ENCODE measurements at places on chromosomes 4 and X.

DNA sequence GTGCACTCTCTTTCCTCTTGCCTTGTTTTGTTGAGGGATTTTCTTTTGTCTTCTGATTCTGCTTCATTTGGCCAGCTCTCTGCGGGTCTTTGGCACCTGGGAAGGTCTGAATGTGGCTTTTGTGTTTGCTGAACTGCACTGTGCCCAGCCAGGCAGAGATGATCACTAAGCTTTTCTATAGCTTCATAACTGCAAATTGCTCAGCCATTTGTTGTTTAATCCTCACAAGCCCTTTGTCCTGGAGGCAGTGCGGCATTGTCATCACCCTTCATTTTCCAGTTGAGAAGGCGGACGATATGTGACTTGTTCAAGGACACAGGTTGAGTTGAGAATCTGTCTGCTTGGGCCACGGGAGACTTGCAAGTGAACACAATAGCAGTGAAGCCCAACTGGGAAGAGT, 46.0 kb upstream of the SFRP2 start:
- DNase-seq = no peak

GRCh38 chrX:78116766-78117165, 12.7 kb downstream of the PGK1 start:
- DNase-seq = no peak

DNA sequence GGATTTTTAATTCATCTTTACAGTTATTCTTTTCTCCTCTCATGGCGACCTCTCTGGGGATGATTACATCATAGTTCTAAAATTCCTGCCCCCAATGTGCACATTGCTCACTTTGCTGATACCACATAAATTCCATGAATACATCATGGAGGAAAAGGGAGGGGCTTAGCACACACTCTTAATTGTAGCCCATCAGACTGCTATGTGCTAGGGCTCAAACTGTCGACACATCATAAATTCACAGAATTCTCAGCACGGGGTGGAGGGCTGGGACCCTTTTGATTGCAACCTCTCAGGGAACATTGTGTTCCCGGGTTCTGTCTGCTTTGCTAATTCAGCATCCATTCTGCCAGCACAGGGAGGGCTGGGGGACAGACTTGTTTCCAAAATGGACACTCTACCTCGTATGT, 592.9 kb downstream of the BCOR start:
- DNase-seq = no peak

GRCh38 chr4:113553082-113553481, 208.5 kb downstream of the CAMK2D start:
- DNase-seq = no peak

DNA sequence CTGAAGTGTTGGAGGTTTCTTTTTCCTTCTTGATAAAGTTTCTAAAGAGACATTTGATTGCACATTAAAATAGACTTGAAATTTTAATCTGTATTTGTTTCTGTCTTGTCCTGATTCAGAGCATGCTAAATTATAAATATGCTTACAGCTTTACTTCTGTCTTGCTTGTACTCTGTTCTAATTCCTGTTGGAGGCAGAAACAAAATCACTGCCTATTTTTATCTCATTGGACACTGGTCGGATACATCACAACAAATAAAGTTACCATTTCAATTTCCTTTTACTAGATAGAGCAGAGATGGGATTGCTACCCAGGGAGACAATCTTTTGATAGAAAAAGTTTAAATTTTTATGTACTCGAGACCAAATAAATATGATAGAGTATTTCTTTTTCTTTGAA, 6.9 kb downstream of the ANK2 start:
- no peak for DNase-seq

DNA sequence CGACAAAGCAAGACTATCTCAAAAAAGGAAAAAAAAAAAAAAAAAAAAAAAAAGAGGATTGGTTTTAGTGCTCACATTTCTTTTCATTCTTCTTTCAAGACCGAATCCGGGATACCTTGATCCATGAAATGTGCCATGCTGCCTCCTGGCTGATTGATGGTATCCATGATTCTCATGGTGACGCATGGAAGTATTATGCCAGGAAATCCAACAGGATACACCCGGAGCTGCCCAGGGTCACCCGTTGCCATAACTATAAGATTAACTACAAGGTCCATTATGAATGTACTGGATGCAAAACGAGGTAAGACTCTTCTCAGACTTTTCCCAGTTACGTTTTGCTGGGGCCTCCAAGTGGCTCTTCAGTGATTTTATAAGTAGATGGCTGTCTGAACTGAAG, 6.1 kb downstream of the CXCR3 start:
- no peak for DNase-seq

- DNase-seq = no peak
Measured at GRCh38 chr4:41718907-41719306, 29.6 kb downstream of the PHOX2B start.

GRCh38 chrX:70505451-70505841, 60.8 kb downstream of the DLG3 start:
- DNase-seq = no peak

- DNase-seq = no peak
Measured at GRCh38 chr4:3671571-3672464, 94.4 kb upstream of the ADRA2C start.

DNA sequence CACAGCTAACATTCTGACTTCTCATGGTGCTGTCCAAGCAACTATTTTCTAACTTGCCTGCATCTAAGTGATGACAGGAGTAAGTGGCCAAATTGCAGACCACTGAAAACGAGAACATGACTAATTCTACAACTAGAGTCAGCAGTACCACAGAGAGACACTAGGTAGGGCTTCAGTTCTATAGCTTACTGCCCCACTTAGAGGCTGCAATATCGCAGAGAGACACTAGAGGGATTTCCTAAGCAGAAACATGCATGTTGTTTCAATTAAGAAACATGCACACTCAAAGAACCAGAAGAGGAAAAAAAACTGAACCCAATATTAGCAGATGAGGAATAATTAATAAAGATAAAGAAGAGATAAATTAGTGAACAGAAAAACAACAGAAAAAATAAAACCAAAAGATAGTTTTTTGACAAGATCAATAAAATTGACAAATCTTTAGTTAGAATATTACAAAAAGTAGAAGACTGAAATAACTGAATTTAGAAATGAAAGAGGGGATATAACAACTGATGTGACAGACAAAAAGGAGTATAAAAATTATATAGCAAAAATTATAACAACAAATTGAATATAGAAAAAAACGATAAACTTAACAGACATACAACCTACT, 100.8 kb downstream of the SPIN4 start:
- peak; percentile 37 for DNase-seq

- no peak for DNase-seq
Measured at GRCh38 chr4:99670409-99671073, 12.9 kb upstream of the C4orf54 start.

- no peak for DNase-seq
Measured at GRCh38 chr4:18859468-18859867, 837.9 kb upstream of the LCORL start.

GRCh38 chr4:155025762-155026457, 182.5 kb upstream of the NPY2R start:
- no peak for DNase-seq

DNA sequence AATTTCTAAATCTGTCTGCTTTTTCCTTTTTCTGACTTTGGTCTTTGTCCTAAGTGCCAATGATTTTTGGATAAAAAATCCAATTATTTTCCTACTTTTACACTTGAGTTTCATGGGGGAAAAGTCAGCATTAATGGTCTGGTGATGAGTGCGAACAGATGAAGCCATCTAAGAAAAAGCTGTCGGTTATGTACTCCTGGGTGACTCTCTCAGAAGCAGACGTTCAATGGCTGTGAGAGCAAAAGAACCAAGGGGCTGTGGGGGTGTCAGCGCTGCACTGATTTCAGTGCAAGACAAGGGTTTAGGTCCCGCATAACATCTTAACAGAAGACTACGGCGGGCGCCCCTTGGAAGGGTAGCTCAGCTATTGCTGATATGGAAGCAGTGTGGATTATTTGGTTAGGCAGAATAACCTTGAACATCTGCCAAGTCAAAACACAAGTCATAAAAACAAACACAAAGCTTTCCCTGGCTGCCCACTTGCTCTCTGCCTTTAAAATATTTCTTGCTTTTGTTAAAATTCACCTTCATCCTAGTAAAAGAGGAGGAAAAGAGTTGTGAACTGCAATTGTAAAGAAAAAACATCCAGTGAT, 240.5 kb downstream of the MAML3 start:
- no peak for DNase-seq

- no peak for DNase-seq
Measured at GRCh38 chr4:21569638-21570037, 378.9 kb downstream of the KCNIP4 start.

DNA sequence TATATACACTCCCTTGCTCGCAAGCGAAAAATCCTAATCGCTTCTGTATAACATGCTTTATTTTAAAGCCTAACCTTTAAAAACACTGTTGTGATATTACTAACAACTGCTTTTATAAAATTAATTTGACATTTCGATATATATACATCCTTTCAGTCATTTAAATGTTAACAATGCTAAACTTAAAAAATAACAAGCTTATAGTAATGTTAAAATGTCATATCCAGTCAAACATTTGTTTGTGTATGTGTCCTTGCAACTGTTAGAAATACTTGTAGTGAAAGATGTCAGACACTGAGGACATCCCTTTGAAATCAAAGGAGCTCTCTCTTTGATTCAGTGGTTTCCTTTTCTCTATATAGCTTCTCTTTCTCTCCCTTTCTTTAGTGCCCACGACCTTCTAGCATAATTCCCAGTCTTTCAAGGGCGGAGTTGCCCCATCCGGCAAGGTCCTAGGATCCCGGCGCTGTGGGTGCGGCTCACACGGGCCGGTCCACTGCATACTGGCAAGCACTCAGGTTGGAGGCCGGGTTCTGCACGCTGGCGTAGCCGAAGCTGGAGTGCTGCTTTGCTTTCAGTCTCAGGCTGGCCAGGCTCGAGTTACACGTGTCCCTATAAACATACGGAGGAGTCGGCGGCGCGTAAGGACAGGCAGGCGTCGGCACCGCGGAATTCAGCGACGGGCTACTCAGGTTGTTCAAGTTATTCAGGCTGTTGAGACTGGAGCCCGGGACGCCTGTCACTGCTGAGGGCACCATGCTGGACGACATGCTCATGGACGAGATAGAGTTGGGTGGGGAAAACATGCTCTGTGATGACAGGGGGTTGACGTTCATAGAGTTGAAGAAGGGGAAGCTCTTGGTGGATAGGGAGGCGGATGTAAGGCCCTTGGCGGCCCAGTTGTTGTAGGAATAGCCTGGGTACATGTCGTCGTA, 5.0 kb downstream of the PITX2 start:
- DNase-seq = no peak

GRCh38 chr4:104763554-104764222, 269.0 kb upstream of the CXXC4 start:
- DNase-seq = no peak

GRCh38 chr4:42167709-42168108, 15.3 kb upstream of the BEND4 start:
- DNase-seq = no peak

DNA sequence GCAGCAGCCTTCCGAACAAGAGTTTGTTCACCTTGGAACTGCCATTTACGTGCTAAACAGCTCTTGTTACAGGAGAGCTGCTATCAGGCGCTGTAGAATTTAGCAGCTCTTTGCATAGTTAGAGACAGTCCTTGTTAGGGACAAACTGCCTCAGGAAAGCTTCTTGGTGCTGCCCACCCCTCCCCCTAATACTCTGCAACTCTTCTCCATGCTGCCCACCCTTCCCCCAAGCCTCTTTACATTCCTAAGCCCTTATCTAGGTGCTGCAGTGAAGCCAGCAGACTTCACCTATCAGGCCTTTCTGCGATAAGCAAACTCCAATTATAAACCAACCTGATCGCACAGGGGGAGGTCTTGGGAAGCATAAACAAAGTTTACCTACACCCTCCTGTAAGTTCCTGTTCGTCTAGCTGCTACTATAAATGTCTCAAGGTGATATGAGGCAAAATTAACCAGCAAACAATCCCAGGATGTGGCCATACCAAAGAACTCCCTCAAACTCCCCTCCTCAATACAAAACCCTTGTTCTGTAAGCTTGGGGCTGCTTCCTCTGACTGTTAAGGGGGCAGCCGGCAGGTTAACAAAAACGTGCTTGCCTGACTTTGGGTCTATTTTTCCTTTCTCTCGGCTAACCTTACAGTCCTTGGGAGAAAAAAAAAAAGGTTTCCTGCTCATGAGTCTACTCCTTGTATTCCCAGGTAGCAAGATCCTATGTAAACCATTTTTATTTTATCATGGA, 74.0 kb upstream of the GC start:
- DNase-seq = no peak

GRCh38 chrX:155718972-155719586, 106.3 kb upstream of the TMLHE start:
- DNase-seq = no peak

GRCh38 chr4:33850371-33850902, 2393.9 kb downstream of the ARAP2 start:
- DNase-seq = no peak

DNA sequence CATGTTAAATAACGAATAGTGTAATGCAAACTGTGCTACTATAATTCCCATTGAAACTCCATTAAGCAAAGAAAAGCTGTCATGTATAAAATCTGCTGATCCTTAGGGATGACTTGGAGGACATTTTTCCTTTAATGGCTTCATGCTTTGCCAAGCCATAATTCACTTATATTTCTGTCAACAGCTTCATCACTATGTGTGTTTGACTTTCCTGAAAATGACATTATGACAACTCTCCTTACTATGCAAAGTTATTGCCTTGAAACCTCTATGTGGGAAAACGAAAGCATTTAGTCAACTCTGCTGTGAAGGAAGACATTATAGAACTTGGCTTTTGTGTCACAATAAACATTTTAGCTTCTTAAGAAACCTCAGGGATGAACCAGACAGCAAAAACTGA, 210.5 kb downstream of the GRXCR1 start:
- no peak for DNase-seq

- DNase-seq = no peak
Measured at GRCh38 chrX:130144509-130144908, 21.1 kb downstream of the AIFM1 start.

DNA sequence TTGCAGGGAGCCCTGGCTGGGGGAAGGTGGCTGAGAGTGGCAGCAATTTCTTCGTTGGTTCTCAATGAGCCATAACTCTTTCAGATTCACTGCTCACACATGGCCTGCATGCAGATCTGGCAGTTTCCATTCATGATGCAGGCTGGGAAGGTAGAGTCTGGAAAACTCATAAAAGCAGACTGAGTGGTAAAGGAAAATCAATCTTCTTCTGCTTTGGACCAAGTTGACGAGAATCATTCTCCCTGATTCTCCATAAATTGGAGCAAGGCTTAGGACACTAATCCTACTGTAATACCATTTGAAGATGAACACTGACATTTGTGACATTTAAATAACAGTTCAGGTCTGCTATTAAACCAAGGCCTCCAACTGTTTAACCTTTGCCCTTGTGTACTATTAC, 35.3 kb upstream of the HAND2 start:
- DNase-seq = no peak

DNA sequence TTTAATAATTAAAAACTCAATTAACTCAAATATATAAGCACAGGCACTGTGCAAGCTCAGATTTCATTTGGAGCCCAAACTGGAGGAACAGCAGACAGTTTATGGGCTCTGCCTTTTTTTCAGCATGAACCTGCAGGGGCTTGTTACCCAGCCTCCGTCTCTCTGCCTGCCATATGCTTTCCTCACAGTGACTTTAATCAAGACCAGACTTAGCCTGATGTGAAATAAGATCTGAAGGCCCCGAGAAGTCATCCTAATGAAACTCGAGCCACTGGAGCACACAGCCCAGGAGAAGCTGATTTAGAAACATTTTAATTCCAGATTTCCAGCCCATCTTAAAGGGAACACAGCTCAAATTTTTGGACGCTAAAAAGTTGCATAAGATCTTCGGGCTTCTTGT, 55.6 kb downstream of the SPATA18 start:
- DNase-seq = no peak

All from CD4-positive, alpha-beta T cell treated with Interleukin-6 for 4 hours (primary cell).